ENCODE measurements at places on chromosomes 1 and 21.

GRCh38 chr1:22709227-22709626 lies 1.4 kb upstream of the EPHB2 start:
- DNase-seq: no peak
- H3K36me3 ChIP-seq: no peaks in the 10 kb centered on the region
- no peaks in the 10 kb centered on the region for H3K4me1 ChIP-seq

DNA sequence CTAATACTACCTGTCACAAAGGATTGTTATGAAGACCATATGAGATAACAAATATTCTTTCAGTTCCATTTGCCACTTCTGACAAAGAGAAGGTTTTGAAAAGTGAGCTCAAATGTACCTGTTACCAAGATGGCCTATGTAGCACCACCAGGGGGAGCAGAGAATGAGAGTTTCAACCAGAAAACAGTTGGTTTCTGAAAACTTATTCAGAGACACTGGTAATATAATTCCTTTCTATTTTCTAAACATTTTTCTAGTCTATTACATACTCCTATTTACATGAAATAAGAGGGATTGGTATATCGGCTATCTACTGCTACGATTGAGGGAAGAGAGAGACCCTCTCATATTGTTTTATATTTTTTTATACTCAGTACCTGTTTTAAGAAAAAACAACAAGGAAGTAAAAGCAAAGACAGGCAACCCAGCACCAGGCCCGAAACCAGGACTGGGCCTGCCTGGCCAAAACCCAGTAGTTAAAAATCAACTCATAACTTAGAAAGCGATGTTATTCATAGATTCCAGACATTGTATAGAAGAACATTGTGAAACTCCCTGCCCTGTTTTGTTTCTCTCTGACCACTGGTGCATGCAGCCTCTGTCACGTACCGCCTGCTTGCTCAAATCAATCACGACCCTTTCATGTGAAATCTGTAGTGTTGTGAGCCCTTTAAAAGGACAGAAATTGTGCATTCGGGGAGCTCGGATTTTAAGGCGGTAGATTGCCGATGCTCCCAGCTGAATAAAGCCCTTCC lies 48.3 kb downstream of the IL23R start:
- no peaks in the 10 kb centered on the region for H3K27me3 ChIP-seq
- H3K36me3 ChIP-seq: no peaks in the 10 kb centered on the region
- H3K4me3 ChIP-seq: no peak overlapping the region
- H3K4me1 ChIP-seq: no peaks in the 10 kb centered on the region
- DNase-seq: no peak
- no peak overlapping the region for H3K27ac ChIP-seq

DNA sequence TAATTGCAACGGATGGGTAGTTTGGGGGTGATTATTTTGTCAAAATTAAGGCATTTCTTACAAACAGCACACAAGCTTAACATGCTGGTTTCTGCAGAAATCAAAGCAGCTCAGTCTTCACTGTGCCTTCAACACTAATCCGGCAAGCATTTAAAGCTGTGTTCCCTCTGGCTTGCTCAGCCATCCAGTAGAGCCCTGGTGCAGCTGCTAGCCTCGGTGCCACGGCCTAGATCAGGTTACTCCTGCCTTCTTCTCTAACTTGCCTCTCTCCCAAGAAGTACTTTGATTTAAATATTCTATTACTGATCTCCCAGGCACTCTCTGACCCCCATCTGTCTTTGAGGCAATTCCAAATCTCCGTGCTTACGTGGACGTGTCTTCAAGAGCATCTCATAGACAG lies 85.6 kb downstream of the GREM2 start:
- no peaks in the 10 kb centered on the region for H3K36me3 ChIP-seq
- H3K27me3 ChIP-seq: no peaks in the 10 kb centered on the region
- no peak for DNase-seq
- no peak overlapping the region for H3K4me3 ChIP-seq

DNA sequence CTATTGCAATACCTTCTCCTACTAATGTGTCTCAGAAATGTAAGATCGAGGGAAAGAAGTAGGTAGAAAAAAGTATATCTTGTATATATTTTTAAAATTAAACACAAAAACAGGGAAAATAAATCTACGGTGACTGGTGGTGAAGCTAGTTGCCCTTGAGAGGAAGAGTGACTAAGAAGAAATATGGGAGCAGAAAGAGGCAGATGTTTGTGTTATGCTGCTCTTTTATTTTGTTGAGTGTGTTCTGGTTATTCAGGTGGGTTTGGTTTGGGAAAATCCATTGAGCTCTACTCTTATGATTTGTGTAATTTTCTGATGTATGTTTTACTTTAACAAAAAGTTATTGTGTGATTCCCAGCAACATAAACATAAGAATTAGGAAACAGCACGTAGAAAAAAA lies 444.9 kb upstream of the B3GALT2 start:
- no peak for DNase-seq
- no peaks in the 10 kb centered on the region for H3K4me1 ChIP-seq
- H3K27ac ChIP-seq: no peak overlapping the region

- H3K27ac ChIP-seq: no peak overlapping the region
- H3K27me3 ChIP-seq: no peaks in the 10 kb centered on the region
- H3K4me1 ChIP-seq: no peaks in the 10 kb centered on the region
- H3K36me3 ChIP-seq: no peaks in the 10 kb centered on the region
- DNase-seq: no peak
- no peak overlapping the region for H3K4me3 ChIP-seq
Measured at GRCh38 chr21:32930673-32931072, 95.1 kb upstream of the OLIG2 start.

- DNase-seq: no peak
- H3K27me3 ChIP-seq: no peaks in the 10 kb centered on the region
- no peak overlapping the region for H3K4me3 ChIP-seq
- H3K36me3 ChIP-seq: no peaks in the 10 kb centered on the region
- no peak overlapping the region for H3K27ac ChIP-seq
Measured at GRCh38 chr1:66489151-66489550, 44.8 kb upstream of the SGIP1 start.

DNA sequence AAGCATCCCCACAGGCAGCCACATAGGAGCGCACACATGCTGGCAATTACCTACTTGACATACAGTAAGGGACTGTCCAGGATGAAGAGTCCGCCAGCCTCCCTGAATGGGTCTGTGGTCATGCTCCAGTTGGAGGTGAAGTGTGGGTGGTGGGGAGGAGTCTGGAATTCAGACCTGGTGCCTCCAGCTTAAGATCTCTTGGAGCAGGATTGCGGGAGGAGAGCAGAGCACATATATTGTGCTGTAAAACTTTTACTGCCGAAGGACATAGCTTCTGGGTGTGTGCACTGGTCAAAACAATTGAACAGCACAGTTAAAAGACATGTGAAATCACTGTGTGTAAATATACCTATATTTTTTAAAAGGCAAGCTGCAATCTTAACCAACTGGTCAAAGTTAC lies 17.9 kb downstream of the STK40 start:
- peaks cover 8% of the 10 kb centered on the region for H3K4me1 ChIP-seq
- no peak overlapping the region for H3K27ac ChIP-seq
- DNase-seq: no peak
- no peaks in the 10 kb centered on the region for H3K36me3 ChIP-seq
- H3K27me3 ChIP-seq: no peaks in the 10 kb centered on the region

- no peaks in the 10 kb centered on the region for H3K4me1 ChIP-seq
- peaks cover 17% of the 10 kb centered on the region for H3K27me3 ChIP-seq
- no peaks in the 10 kb centered on the region for H3K36me3 ChIP-seq
- no peak overlapping the region for H3K27ac ChIP-seq
Measured at GRCh38 chr1:228000836-228001563, 5.8 kb upstream of the WNT3A start.

- H3K27me3 ChIP-seq: no peaks in the 10 kb centered on the region
- peaks cover 10% of the 10 kb centered on the region for H3K4me1 ChIP-seq
- no peak overlapping the region for H3K4me3 ChIP-seq
- H3K36me3 ChIP-seq: no peaks in the 10 kb centered on the region
Measured at GRCh38 chr21:45310459-45310858, 22.8 kb upstream of the POFUT2 start.

- no peak for DNase-seq
- no peaks in the 10 kb centered on the region for H3K27me3 ChIP-seq
- no peaks in the 10 kb centered on the region for H3K36me3 ChIP-seq
- no peaks in the 10 kb centered on the region for H3K4me1 ChIP-seq
Measured at GRCh38 chr1:19850214-19850613, 32.0 kb upstream of the OTUD3 start.

GRCh38 chr1:18684303-18684702 lies 53.7 kb downstream of the PAX7 start:
- no peak overlapping the region for H3K27ac ChIP-seq
- no peaks in the 10 kb centered on the region for H3K4me1 ChIP-seq
- H3K4me3 ChIP-seq: no peak overlapping the region
- DNase-seq: no peak
- H3K27me3 ChIP-seq: no peaks in the 10 kb centered on the region

- H3K36me3 ChIP-seq: no peaks in the 10 kb centered on the region
- no peaks in the 10 kb centered on the region for H3K27me3 ChIP-seq
- no peak overlapping the region for H3K4me3 ChIP-seq
- H3K27ac ChIP-seq: no peak overlapping the region
- no peaks in the 10 kb centered on the region for H3K4me1 ChIP-seq
Measured at GRCh38 chr1:198549866-198550265, 9.4 kb upstream of the ATP6V1G3 start.

GRCh38 chr1:189027512-189027911 lies 1450.2 kb downstream of the BRINP3 start:
- no peak for DNase-seq
- no peaks in the 10 kb centered on the region for H3K27me3 ChIP-seq
- no peak overlapping the region for H3K4me3 ChIP-seq

- no peaks in the 10 kb centered on the region for H3K27me3 ChIP-seq
- no peaks in the 10 kb centered on the region for H3K4me1 ChIP-seq
- H3K36me3 ChIP-seq: no peaks in the 10 kb centered on the region
- no peak overlapping the region for H3K27ac ChIP-seq
- no peak overlapping the region for H3K4me3 ChIP-seq
Measured at GRCh38 chr1:213393860-213394259, 342.8 kb downstream of the RPS6KC1 start.

DNA sequence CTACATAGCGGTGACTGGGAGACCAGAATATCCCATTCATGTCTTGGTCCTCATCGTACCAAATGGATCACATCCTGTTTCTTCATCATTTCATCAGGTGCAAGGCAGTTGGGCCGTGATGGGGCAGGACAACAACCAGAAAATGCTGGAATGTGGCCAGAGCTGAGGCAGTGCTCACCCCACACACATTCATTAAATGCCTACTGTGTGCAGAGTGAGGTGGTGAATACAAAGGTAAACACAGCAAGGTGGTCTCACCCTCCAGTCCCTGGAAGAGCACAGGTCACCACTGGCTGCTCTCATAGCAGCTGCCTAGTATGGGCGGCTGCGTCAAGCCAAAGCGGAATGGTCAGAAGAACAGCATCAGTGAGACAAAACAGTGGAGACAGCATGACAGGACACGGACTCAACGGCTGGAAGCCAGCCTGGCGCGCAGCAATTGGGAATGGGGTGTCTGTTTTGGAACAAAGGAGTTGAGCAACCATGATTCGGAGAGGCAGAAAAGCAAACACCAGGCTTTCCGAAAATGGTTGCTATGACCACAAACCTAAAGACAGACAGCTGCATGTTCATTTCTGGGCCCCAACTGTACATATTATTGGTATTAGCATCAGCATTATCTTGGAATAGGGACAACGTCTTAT lies 5.6 kb upstream of the ADAMTSL4 start:
- no peak overlapping the region for H3K4me3 ChIP-seq
- no peaks in the 10 kb centered on the region for H3K4me1 ChIP-seq
- no peak for DNase-seq
- H3K27me3 ChIP-seq: no peaks in the 10 kb centered on the region

DNA sequence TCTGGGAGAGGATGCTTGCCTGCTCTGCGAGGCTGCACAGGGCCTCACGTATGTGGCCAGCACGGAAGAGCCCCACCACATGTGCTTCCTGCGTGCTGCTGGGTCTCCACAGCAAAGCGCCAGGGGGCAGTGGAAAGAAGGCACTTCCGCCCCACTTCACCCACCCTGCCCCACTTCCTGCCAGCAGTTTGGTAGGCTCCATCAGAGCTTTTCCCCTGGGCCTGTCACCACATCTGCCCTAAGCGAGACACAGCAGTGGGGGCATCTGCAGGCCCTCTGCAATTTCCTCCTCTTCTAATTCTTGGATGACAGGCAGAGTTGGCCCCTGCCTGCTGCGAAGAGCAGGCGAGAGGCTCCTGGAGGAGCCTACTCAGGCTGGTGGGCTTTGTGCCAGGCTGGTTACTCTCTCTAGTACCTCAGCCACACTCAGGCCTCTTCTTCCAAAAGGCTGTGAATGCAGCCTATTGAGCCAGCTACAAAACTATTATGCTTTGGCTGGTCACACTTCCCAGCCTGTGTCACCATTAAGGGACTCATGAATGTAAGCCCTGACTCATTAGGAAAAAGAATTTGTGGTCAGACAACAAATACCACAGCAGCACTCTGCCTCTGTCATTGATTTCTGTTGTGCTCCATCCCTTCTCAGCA lies 25.0 kb downstream of the CD244 start:
- no peaks in the 10 kb centered on the region for H3K36me3 ChIP-seq
- H3K27me3 ChIP-seq: no peaks in the 10 kb centered on the region
- H3K4me3 ChIP-seq: no peak overlapping the region
- H3K27ac ChIP-seq: no peak overlapping the region
- DNase-seq: no peak

DNA sequence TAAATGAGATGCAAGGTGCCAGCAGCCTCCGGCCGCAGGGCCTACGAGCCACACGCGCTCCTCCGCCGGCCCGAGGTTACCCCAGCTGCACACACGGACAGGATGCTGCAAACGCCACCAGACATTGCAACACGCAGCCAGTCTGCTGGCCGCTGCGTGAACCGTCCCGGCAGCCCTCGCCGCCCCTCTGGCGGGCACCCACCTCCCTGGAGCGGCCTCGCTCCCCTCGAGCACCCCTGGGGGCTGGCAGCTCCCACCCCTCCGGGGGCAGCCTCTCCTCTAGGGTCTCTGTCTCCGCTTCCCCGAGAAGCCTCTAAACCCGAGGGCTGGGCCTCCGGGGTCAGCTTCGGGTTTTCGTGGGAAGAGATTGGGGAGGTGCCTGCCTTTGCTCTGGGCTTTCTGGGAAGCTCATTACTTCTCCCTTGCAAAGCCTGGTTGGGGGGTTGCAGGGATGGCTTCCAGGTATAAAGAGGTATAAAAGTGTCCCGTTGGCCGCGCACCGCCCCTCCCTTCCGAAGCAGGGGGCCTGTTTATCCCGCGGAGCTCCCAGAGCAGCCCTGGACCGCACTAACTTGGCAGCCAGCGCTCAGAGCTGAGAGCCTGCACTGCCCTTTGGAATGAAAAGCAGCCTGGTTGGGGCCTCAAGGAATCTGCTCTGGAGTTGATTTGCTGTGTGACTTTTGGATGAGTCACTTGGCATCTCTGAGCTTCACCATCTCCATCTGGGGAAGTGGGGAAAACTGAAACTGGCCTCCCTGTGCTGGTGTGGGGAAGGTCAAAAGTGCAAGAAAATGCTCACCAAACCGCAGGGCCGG lies 21.8 kb downstream of the DHRS3 start:
- peak overlapping the region; percentile 15 for H3K4me3 ChIP-seq
- no peaks in the 10 kb centered on the region for H3K27me3 ChIP-seq
- DNase-seq: peak; percentile 87
- peak overlapping the region; percentile 92 for H3K27ac ChIP-seq
- no peaks in the 10 kb centered on the region for H3K36me3 ChIP-seq

- DNase-seq: no peak
- no peak overlapping the region for H3K4me3 ChIP-seq
- H3K27me3 ChIP-seq: no peaks in the 10 kb centered on the region
- H3K27ac ChIP-seq: no peak overlapping the region
- no peaks in the 10 kb centered on the region for H3K4me1 ChIP-seq
- H3K36me3 ChIP-seq: no peaks in the 10 kb centered on the region
Measured at GRCh38 chr1:231584117-231584516, 42.5 kb upstream of the DISC1 start.
